ENCODE measurements at places on chromosomes 5 and 9.

DNA sequence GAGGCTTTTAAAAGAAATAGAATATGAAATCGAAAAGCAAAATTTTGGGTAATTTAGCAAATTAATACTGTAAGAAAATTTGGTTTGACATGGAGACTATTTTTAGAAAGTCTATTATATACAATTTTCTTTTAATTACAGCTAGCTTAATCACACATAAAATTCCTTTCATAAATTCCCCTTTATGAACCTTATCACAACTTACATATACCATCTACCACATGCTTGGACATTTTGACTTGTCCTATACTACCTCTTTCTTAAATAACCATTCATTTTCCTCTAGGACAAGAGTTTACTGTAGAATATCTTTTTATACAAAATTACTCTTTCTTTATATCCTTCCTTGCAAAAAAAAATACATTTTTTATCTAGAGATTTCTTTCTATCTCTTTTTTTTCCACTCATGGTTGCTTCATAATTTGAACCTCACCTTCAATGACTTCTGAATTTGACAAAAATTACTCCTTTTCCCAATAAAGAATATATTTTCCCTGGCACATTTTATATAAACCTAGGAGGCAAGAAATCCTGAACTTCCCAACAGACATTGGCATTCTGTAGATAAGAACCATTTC lies 34.0 kb upstream of the SYK start:
- no peak for DNase-seq

DNA sequence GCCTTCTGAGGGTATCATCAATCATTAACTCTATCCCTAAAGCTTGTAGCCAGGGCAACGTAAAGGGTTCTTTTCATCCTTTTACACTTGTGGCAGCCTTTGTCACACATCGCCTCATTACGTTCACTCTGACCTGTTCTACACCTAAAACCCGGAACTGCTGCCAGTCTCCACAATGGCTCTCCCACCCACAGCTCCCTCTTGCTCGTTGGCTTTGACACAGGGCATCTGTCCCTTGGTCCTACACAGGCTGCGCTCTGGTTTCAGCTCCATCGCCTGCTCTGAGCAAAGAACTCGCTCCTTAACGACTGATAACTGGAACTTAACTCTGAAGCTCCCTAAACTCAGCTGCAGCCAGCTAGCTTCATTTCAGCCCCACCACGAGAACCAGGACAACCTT lies 112.8 kb upstream of the CTNND2 start:
- DNase-seq: no peak

DNA sequence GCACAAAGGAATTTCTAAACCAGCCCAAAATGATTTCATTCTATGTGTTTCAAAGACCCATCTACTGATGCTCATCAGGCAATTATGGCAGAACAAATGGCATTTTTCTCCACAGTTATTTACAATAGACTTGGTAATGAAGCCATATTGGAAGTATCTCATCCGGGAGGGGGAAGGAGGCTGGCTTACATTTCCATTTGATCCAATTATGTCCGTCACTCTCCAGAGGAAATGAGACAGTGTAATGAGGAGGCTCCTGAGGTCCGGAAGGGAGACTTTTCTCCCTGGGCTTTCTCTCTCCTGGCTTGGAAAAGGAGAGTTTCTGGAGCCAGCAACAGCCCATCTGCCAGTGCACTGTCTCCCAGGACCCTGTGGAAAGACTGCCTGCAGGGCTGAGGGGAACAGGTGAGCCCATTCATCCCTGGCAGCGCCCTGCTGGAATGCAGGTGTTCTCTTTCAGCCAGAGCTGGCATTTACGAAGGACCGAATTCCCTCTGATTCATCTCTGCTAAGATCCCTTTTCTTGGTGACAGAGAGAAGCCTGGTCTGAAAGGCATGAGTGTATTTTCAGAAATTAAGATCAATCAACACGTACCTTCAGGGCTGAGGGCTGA lies 54.9 kb upstream of the SAP30L start:
- no peak for DNase-seq

GRCh38 chr5:82387001-82387818 lies 109.1 kb upstream of the RPS23 start:
- DNase-seq: no peak

All from activated naive CD4-positive, alpha-beta T cell treated with anti-CD3 and anti-CD28 coated beads for 36 hours (primary cell).